ENCODE measurements at places on chromosomes 7 and 10. TPM values are rescaled to one million over a fixed set of nuclear protein-coding genes. Genes with fewer than 3 reads are reported as not detected.

- H3K36me3 ChIP-seq = no peaks in the 10 kb centered on the region
- DNase-seq = no peak
- H3K4me1 ChIP-seq = no peaks in the 10 kb centered on the region
- H3K27me3 ChIP-seq = peaks cover 2% of the 10 kb centered on the region
- no peak overlapping the region for H3K27ac ChIP-seq
Measured at GRCh38 chr7:31925753-31926454, 144.3 kb downstream of the PDE1C start.

DNA sequence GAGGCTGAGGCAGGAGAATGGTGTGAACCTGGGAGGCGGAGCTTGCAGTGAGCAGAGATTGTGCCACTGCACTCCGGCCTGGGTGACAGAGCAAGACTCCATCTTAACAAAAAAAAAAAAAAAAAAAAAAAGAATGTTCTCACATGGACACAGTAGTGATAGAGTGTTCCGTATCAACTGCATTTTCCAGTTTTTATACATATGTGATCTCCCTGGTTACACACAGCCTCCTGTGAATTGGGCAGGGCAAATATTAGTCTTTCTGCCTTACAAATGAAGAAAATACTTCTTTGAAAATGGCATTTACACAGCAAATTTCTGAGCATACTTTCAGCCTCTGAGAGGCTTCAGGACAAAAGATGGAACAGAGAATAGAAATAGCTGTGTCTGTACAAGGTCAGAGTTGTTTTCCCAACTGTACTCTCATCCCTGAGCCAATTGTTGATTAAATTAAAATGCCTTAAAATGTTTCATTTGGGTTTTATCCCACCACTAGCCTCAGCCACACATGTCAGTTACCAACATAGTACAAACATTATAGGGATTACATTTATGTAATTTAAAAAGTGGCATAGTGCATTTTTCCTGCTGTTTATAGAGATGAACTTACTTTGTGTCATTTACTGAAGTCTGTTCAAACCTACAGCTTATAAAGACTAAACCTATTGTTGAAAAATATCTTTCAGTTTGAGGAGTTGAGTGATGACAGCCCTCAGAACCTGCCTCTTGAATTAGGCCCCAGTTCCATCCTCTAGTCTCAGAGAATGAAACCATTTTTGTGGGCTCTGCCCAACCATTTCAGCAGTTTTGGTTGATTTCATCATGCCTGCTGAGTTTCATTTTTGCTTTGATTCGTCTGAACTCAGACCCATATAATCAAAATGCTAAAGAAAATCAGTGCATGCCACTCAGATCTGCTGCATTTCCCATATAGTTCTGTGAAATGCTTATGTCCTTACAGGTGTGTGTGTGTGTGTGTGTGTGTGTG is 609.4 kb upstream of the C7orf33 start:
- no peaks in the 10 kb centered on the region for H3K27me3 ChIP-seq
- peaks cover 2% of the 10 kb centered on the region for H3K4me1 ChIP-seq
- no peak for DNase-seq
- H3K27ac ChIP-seq = no peak overlapping the region
- no peaks in the 10 kb centered on the region for H3K36me3 ChIP-seq

- H3K27me3 ChIP-seq = peaks cover 7% of the 10 kb centered on the region
- no peak overlapping the region for H3K4me3 ChIP-seq
- no peaks in the 10 kb centered on the region for H3K4me1 ChIP-seq
Measured at GRCh38 chr7:55066524-55066923, 47.7 kb downstream of the EGFR start.

GRCh38 chr7:121101621-121102020 is 113.1 kb downstream of the CPED1 start:
- no peaks in the 10 kb centered on the region for H3K4me1 ChIP-seq
- no peak overlapping the region for H3K27ac ChIP-seq

GRCh38 chr10:15943426-15943825 is 83.1 kb upstream of the MINDY3 start:
- H3K36me3 ChIP-seq = no peaks in the 10 kb centered on the region
- no peak overlapping the region for H3K4me3 ChIP-seq
- DNase-seq = no peak

DNA sequence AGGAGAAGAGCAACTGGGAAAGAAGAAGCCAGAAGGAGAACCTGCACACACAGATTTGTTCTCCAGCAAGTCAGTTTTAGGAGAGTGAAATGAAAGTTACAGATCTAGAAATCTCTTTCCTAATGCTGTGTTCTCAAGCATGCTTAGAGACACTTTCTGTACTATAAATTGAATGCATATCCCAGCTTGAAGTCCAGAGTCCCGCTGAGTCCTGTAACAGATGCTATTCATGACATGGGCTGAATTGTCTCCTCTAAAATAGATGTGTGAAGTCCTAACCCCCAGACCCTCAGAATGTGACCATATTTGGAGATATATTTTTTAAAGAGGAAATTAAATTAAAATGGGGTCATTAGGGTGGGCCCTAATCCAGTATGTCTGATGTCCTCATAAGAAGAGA is 46.9 kb upstream of the GJD4 start:
- H3K27ac ChIP-seq = no peak overlapping the region
- H3K4me3 ChIP-seq = no peak overlapping the region
- H3K27me3 ChIP-seq = no peaks in the 10 kb centered on the region
- peaks cover 5% of the 10 kb centered on the region for H3K36me3 ChIP-seq

DNA sequence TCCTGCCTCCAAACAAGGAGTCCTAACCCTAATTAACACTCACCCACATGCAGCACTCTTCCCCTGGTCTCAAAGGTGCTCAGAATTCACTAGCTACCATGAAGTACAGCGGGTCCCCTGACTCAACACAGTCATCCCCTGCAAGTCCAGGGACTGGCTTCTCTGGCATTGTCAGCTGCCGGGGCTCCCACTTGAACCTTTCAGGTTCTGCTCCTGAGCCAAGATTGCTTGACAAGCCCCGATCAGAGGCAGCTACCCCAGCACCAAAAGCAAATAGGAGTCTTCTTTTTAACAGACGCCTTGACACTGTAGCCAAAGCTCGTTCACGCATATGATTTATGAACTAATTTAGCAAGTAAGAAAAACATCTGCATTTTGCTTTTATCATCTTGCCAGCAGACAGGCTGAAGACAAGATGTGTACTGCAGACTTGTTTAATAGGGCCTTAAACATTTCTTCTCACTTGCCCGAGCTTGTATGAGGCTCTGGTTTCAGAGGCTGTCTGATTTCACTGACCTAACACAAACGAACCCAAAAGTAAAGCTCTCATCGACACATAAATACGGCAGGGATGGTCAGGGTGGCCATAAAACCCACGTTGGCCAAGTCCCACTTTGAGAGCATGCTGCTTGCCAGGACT is 67.6 kb upstream of the ADAM12 start:
- H3K27me3 ChIP-seq = no peaks in the 10 kb centered on the region
- no peaks in the 10 kb centered on the region for H3K36me3 ChIP-seq
- H3K4me3 ChIP-seq = no peak overlapping the region

GRCh38 chr10:3786295-3787015 is 1.4 kb upstream of the KLF6 start:
- DNase-seq = no peak
- peak overlapping the region; percentile 96 for H3K27ac ChIP-seq
- no peaks in the 10 kb centered on the region for H3K27me3 ChIP-seq
- H3K4me1 ChIP-seq = peaks cover 20% of the 10 kb centered on the region
- H3K36me3 ChIP-seq = peaks cover 38% of the 10 kb centered on the region

DNA sequence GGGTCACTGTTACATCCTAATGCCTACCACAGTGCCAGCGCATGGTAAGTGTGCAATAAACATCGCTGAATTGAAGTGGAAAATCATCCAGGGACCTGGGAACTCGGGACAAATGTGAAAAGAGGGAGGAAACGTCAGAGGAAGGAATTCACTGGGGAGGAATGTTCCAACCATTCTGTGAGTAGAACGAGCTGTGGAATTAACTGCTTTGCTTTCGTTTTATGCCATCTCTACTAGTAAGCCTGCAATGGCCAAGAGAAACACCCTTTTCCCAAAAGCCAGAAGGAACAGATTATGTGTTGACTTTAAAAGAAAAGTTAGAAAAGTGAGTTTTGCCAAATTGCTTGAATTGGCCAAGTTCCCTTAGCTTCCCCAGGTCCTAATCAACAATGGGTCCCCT is 1044.9 kb downstream of the TYW1 start:
- no peaks in the 10 kb centered on the region for H3K36me3 ChIP-seq
- H3K4me1 ChIP-seq = no peaks in the 10 kb centered on the region
- H3K27ac ChIP-seq = no peak overlapping the region
- DNase-seq = no peak

GRCh38 chr10:35909121-35909720 is 267.1 kb upstream of the FZD8 start:
- H3K36me3 ChIP-seq = no peaks in the 10 kb centered on the region
- H3K4me3 ChIP-seq = no peak overlapping the region
- no peaks in the 10 kb centered on the region for H3K4me1 ChIP-seq
- DNase-seq = no peak
- H3K27me3 ChIP-seq = no peaks in the 10 kb centered on the region

- H3K27me3 ChIP-seq = no peaks in the 10 kb centered on the region
- no peaks in the 10 kb centered on the region for H3K4me1 ChIP-seq
- H3K36me3 ChIP-seq = no peaks in the 10 kb centered on the region
- no peak for DNase-seq
- no peak overlapping the region for H3K4me3 ChIP-seq
Measured at GRCh38 chr10:70546584-70546983, 56.0 kb downstream of the PRF1 start.

DNA sequence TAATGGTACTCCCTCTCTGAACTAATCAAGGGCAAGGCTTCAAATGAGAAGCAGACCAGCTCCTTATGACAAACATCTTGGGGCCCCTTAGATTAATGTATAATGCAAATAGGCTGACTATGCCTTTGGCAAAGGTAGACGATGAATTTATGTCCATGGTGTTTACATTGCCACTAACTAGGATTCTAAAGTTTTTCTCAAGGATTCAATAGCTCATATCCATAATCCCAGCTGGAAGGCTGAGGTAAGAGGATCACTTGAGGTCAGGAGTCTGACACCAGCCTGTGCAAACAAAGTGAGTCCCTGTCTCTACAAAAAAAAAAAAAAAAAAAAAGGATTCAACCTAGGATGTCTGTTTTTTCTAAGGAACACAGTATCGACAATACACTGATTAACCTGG is 96.5 kb downstream of the ORC5 start:
- no peak overlapping the region for H3K27ac ChIP-seq
- H3K27me3 ChIP-seq = peaks cover 3% of the 10 kb centered on the region
- no peak for DNase-seq
- no peak overlapping the region for H3K4me3 ChIP-seq
- H3K36me3 ChIP-seq = no peaks in the 10 kb centered on the region

- H3K4me1 ChIP-seq = peaks cover 2% of the 10 kb centered on the region
- no peaks in the 10 kb centered on the region for H3K36me3 ChIP-seq
- DNase-seq = no peak
- no peak overlapping the region for H3K4me3 ChIP-seq
- H3K27ac ChIP-seq = no peak overlapping the region
- H3K27me3 ChIP-seq = peaks cover 3% of the 10 kb centered on the region
Measured at GRCh38 chr10:24962995-24963394, 10.6 kb upstream of the PRTFDC1 start.

- peak overlapping the region; percentile 82 for H3K4me3 ChIP-seq
- H3K27me3 ChIP-seq = no peaks in the 10 kb centered on the region
- H3K36me3 ChIP-seq = peaks cover 9% of the 10 kb centered on the region
- H3K4me1 ChIP-seq = peaks cover 43% of the 10 kb centered on the region
- peak; percentile 21 for DNase-seq
Measured at GRCh38 chr7:44748948-44749731, 493 bp downstream of the ZMIZ2 start.

DNA sequence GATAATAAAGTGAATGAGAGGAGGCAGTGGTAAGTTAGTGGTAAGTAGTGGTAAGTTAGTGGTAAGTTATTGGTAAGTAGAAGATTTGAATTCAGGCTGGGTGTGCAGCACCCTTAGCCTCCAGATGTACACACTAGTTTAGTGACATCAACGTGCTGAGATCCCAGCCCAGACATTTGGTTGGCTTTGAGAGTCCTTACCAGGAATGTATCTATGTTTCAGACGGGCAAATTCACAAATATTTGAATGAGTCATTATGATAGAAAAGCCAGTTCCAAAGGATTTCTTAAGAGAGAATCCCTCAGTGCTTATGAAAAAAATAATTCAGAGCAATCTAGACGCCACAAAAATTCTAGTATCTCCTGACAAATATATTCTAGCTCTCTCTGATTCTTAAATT is 70.0 kb downstream of the ARL4A start:
- no peaks in the 10 kb centered on the region for H3K36me3 ChIP-seq
- H3K4me1 ChIP-seq = no peaks in the 10 kb centered on the region
- no peak for DNase-seq
- no peak overlapping the region for H3K4me3 ChIP-seq

GRCh38 chr10:117541909-117542705 is 439 bp upstream of the EMX2 start:
- DNase-seq = peak; percentile 38
- peaks cover 36% of the 10 kb centered on the region for H3K4me1 ChIP-seq
- H3K27ac ChIP-seq = no peak overlapping the region
- H3K27me3 ChIP-seq = peaks cover 72% of the 10 kb centered on the region

GRCh38 chr7:88318196-88318595 is 11.5 kb upstream of the STEAP4 start:
- peaks cover 10% of the 10 kb centered on the region for H3K27me3 ChIP-seq
- no peak overlapping the region for H3K4me3 ChIP-seq
- no peak overlapping the region for H3K27ac ChIP-seq
- H3K4me1 ChIP-seq = no peaks in the 10 kb centered on the region
- DNase-seq = no peak
- H3K36me3 ChIP-seq = no peaks in the 10 kb centered on the region

DNA sequence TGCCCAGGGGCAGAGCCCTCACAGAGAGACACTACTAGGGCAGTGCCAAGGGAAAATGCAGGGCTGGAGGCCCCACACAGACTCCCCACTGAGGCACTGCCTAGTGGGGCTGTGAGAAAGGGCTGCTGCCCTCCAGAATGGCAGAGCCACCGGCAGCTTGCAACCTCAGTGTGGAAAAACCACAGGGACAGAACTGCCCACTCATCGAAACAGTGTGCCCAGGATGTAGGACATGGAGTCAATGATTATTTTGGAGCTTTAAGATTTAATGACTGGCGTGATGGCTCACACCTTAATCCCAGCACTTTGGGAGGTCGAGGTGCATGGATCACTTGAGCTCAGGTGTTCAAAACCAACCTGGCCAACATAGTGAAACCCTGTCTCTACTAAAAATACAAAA is 27.5 kb upstream of the MSS51 start:
- no peak overlapping the region for H3K4me3 ChIP-seq
- no peak overlapping the region for H3K27ac ChIP-seq
- H3K27me3 ChIP-seq = no peaks in the 10 kb centered on the region
- no peak for DNase-seq
- peaks cover 20% of the 10 kb centered on the region for H3K36me3 ChIP-seq

GRCh38 chr10:97836446-97836845 is 13.2 kb upstream of the GOLGA7B start:
- peaks cover 10% of the 10 kb centered on the region for H3K4me1 ChIP-seq
- no peak overlapping the region for H3K27ac ChIP-seq
- peaks cover 6% of the 10 kb centered on the region for H3K36me3 ChIP-seq

OR2A42 gene
- not detected for total RNA-seq

CDH23 gene
- 1.6 TPM for total RNA-seq

SPDYE8 gene
- not detected for total RNA-seq

TTYH3 gene
- total RNA-seq = 22.6 TPM

NME8 gene
- not detected for total RNA-seq

NPTX2 gene
- not detected for total RNA-seq

STEAP2 gene
- not detected for total RNA-seq
